ENCODE measurements at places on chromosomes 11 and 22.

- no peak for DNase-seq
Observed at GRCh38 chr11:120714438-120714837, 202.9 kb downstream of the GRIK4 start.

GRCh38 chr22:29734406-29734805 is 14.6 kb downstream of the CABP7 start:
- DNase-seq, result no peak

- peak; percentile 94 for DNase-seq
Observed at GRCh38 chr11:46700241-46701077, at the start of the genes ARHGAP1 and ZNF408. Gene ARHGAP1 (minus strand): TSS chr11:46700619. CDS start chr11:46696107, 4,512 bp downstream. Gene ZNF408 (plus strand): TSS chr11:46701031. CDS start chr11:46701048, 17 bp downstream.

DNA sequence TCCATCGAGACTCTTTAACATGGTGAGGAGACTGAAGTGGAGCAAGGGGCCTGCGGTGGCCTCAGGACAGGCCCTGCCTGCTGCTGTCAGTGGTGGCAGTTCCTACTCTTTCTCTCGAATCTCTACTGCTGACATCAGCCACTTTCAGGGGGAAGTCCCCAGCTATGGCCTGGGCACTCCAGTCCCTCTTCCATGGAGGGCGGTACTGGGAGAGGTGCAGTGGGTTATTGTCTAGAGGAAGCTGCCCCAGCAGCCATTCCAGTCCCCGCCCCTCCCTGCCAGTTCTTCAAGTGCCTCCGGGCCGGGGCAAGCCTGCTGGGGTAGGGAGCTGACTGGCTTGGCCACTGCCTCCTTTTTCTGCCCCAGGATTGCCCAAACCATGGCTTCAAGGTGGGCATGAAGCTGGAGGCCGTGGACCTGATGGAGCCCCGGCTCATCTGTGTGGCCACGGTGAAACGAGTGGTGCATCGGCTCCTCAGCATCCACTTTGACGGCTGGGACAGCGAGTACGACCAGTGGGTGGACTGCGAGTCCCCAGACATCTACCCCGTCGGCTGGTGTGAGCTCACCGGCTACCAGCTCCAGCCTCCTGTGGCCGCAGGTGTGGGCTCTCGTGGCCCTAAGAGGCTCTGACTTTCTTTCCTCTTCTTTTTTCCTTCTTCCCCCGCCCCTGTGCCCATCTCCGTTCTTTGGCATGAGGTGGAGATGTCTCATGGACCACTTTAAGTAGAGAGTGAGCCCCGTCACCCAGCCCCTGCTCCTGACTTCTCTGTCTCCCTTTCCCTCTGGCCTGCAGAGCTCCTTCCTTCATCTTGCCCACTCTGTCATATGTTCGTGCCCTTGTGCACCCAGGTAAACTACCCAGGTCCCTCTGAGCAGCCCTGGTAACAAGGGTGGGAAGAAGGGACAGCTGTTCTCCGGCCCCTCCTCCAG is 13.7 kb downstream of the CHADL start:
- DNase-seq, result no peak

DNA sequence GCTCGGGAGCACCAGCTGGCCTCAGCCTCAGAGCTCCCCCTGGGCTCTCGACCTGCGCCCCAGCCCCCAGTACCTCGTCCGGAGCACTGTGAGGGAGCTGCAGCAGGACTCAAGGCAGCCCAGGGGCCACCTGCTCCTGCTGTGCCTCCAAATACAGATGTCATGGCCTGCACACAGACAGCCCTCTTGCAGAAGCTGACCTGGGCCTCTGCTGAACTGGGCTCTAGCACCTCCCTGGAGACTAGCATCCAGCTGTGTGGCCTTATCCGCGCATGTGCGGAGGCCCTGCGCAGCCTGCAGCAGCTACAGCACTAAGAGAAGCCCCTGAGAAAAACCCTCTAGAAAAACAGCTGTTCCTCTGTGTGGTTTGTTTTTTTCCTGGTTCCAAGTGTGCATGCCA is 918 bp upstream of the FAM89B start:
- DNase-seq, result no peak

DNA sequence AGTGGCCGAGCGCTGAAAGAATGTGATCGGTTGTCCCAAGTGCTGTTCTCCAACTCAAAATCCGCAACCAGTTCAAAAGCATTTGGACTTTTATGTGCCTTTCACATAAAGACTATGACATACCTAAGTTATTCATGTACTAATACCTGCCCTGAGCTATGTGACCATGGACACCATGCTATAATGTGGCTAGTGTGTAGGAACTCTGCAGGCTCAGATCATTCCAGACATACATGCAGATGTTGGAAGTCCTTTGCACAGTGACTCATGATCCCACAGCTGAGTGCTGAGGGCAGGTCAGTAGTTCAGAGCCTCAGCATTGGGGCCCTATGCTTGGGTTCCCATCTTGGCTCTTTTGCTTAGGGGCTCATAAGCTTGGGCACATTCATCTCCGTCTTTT is 95.4 kb downstream of the IGLL1 start:
- no peak for DNase-seq

DNA sequence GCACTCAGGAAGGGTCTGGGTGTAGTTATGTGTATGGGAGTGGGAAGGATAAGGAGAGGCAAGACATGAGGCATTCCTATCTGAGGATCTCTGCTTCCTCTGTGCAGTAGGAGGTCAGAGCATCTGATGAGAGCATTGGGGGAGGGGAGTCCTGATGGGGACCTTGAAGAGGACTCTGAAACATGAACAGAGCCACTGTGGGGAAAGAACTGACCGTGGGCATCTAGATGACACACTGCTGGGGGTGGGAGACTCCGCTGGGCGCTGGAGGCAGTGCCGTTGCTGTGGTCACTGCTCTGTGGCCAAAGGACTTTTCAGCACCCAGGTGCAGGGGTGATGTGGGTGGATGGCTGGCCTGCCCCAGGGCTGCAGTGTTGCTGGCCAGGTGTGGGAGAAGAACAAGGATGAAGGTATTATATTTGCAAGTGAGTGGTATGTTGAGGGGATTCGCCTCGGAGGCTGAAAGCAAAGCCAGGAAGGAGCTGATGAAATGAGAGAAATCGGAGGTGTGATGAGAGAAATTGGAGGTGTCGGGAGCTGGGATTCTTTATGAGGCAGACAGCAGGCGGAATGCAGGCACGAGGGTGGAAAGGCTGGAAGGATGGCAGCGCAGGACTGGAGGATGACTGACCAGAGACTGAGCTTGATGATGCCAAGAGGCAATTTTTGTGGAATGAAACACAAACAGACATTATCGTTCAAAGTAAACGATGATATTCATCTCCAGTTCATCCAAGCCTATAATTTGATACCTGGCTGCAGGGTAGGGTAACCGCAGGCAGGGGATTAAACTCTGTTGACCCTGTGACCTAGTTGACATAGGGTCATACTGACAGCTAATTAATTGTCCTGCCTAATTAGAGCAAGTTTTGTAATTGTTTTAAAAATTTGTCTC is 19.4 kb upstream of the TMPRSS4 start:
- no peak for DNase-seq

GRCh38 chr11:74777877-74778276 is 29.2 kb downstream of the RNF169 start:
- no peak for DNase-seq

GRCh38 chr11:129146191-129146590 is 45.9 kb downstream of the ARHGAP32 start:
- DNase-seq, result no peak

DNA sequence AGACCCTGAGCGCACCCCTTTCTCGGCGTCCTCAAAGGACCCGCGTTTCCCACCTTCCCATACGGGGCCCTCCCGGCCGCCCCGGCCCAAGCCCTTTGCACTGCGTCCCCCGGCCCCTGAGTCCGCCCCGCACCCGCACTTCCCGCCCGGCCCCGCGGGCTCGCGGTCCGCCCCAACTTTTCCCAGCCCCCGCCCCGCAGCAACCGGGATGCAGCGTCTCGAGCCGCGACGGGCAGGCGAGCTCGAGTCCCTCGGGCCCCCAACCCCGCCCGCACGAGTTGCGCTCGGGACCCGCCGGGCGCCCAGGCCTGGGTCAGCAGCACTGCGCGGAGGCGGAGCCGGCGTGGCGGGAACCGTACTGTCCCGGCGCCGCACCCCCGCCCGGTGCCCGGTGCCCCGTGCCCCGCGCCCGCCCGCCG is 371 bp downstream of the SMCO4 start:
- peak; percentile 50 for DNase-seq

GRCh38 chr22:17920145-17920605 is 104.2 kb downstream of the MICAL3 start:
- no peak for DNase-seq

- no peak for DNase-seq
Observed at GRCh38 chr22:29872989-29873388, 10.0 kb upstream of the MTMR3 start.
